ENCODE measurements at places on chromosomes 1 and 21. TPM values are rescaled to one million over a fixed set of nuclear protein-coding genes. Genes with fewer than 3 reads are reported as not detected.

- DNase-seq: no peak
Observed at GRCh38 chr1:89624715-89625323, 8.1 kb upstream of the LRRC8C start.

DNA sequence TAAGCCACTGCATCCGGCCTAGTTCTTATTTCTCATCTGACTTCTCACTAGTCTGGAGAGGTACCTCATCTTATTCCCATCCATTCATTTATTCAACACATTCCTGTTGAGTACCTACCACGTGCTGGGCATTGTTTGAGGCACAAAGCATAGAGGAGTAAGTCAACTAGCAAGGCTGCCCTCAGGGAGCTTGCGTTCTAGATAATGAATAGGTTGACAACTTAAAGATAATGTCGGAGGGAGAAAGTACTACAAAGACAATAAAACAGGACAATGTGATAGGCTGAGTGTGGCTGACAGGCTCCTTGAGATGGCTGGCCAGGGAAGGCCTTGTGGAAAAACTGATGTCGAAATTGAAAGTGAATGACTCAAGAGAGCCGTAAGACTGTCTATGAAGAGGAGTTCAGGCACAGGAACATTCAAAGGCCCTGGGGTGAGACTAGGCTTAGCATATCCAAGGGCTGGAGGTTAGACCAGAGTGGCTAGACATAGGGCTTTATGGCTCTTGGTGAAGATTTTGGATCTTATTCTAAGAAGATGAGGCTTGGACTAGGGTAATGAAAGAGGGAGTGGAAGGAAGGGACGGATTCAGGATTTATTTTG is 18.3 kb downstream of the SPATA21 start:
- no peak for DNase-seq

DNA sequence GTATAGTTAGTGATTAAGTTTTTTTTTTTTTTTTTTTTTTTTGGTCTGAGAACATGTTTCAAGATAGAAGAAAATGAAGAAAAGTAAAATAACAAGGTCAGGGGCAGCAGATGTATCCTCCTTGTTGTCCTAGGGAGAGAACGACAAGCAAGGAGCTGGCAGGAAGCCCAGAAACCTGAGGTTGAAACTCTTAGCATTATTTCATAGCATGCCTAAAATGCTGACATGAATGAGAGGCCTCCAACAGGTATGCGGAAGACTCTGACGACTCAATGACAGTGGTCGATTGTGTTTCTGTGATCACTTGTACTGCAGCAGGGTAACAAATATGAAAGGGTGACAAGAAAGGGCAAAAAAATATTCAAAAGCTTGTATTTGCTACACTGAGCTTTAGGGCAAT is 415.9 kb downstream of the PLA2G4A start:
- DNase-seq: no peak

The LCE1F gene
- not detected for total RNA-seq

The LIN28A gene
- total RNA-seq: not detected

Data from esophagus muscularis mucosa (tissue), 4 donors.